ENCODE measurements at places on chromosomes 7 and 10.

DNA sequence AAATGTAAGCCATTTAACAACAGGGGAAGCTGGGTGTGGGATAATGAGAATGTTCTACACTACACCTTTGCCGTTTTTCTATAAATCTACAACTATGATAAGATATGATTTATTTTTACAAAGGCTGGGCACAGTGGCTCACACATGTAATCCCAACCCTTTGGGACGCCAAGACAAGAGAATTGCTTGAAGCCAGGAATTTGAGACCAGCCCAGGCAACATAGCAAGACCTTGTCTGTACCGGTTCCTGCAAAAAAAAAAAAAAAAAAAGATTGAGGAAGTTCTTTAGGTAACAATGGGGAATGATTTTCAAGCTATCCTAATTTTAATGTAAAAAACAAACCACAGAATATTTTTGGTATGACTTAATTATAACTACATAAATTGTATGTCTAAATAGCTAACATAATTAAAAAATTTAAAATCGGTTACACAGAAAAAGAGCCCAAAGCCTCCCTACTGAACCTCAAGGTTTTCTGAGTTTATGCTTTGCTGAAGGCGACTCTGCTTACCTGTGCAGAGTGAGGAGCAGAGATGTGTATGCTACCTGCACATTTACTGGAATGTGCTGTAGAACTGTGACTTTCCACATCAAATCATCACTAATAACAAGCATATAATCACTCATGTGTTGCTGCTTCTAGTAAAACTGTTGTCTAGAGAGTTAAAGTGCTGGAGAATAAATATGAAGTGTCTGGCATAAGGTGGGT, 163.4 kb downstream of the ATE1 start:
- no peak for DNase-seq

DNA sequence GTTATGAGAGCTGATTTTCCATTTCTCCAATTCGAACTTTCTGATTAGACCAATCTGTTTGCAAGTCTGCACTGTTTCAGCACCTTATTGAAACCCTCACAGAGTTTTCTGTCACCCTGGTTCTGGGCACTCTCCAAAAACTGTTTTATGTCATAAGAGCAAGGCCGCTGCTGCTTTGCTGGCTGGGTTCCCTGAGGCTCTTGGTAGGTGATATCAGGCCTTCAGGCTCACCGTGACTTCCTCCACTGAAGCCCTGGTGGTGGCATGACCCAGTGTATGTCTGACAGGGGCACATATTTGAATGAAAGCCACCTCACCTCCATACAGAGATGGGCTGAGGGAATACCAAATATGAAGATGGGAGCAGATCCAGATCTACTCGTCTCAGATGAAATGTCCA, 8.3 kb downstream of the RABGEF1 start:
- no peak for DNase-seq

GRCh38 chr10:107807836-107808235, 643.3 kb upstream of the SORCS1 start:
- DNase-seq: no peak

DNA sequence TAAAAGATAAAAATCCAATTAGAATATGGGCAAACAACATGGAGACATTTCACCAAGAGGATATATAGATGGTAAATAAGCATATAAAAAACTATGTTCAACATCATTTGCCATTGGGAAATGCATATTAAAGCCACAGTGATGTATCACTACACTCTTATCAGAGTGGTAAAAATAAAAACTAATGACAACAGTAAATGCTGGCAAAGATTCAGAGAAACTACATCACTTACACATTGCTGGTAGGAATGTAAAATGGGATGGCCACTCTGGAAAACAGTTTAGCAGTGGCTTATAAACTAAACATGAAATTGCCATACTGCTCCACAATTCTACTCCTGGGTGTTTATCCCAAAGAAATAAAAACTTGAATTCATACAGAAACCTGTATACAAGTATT, 59.2 kb downstream of the CROT start:
- peak; percentile 24 for DNase-seq

- DNase-seq: peak; percentile 8
Measured at GRCh38 chr7:155533827-155534690, 12.3 kb downstream of the CNPY1 start.

DNA sequence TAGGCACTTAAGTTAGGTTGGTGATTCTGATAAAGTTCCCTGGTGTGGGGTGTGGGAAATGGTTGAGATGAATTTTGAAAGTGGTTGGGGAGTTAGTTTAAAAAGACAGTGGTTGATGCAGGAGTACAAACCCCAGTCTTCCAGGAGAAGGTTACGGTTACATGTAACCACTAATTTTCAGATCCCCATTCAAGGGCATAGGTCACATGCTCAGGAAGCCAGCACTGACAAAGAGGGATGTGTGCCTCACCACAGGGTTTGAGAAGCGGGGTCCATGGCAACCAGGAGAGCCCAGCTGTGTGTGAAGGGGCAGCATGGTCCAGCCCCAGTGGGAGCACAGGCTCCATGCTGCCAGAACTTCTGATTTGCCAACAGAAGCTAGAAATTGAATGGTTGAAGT, 144.2 kb downstream of the MDFIC start:
- no peak for DNase-seq

GRCh38 chr10:75957314-75958120, 526.1 kb downstream of the LRMDA start:
- no peak for DNase-seq

GRCh38 chr7:1121886-1122831, 34.2 kb downstream of the GPER1 start:
- DNase-seq: no peak

DNA sequence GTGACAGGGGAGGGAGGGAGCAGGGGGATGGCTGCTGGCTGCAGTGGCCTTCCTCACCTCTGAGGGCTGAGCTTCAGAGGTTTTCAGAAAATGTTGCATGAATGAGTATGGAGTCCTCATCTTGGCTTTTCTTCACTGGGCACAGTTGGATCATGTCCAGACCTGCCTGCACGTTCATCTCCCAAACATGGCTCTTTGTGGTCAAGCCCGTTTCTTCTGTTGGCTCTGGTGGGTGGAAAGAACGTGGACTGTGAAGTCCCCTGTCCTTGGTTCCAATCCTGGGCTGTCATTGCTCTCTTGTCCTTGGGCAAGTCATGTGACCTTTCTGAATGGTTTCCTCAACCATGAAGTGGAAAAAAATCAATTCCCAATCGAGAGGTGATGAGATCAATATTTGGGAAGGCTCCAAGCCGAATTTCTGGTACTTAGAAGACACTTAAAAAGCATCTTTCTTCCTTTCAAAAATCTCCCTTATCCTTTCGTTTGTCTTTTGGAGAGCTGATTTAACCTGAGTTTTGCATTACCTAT, 34.5 kb downstream of the TSPAN14 start:
- DNase-seq: no peak

- DNase-seq: no peak
Measured at GRCh38 chr10:1360011-1360557, 303.9 kb downstream of the WDR37 start.

- no peak for DNase-seq
Measured at GRCh38 chr7:46738796-46739195, 817.7 kb upstream of the IGFBP3 start.

DNA sequence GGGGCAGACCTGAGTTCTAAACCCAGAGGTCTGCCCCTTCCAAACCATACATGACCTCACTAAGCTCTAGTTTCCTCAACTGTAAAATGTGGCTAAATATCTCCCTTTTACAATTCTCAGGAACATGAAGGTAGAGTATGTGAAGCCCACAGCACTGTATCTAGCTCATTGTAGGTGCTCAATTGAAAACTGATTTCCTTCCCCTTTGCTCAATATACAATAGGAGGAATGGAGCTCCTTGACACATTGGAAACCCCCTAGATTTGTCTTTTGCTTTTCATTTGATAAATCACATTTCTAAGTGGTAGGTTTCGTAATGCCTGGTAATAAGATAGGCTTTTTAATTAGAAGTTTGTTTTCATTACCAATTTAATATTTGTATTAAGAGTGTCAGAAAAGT, 153.3 kb downstream of the ARID5B start:
- peak; percentile 26 for DNase-seq

- no peak for DNase-seq
Measured at GRCh38 chr7:66643395-66643794, 14.7 kb downstream of the KCTD7 start.

DNA sequence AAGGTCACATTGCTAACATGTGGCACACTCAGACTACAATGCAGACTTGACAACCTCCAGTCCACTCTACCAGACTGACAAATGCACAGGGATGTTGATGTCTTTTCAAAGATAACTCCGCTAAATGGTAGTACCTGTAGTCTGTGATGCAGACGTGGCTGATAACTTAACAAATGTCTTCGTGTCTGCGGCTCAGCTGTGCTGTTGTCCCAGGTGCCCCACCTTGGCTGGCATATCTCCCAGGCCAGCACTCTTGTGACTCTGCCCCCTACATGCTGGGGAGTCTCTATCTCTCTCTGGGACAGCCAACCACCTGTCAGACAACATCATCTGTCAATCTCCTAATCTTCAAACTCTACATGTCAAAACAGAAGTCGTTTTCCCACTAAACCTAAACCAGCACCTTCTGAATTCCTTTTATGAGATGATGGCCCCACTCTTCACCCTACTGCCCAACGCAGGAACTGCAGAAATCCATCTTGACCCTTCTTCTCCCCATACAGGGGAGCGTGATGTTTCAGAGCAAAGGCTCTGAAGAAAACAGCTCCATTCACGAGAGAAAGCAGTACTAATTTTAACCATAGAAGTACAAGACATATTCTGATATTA, 156.4 kb downstream of the USP6NL start:
- DNase-seq: no peak

DNA sequence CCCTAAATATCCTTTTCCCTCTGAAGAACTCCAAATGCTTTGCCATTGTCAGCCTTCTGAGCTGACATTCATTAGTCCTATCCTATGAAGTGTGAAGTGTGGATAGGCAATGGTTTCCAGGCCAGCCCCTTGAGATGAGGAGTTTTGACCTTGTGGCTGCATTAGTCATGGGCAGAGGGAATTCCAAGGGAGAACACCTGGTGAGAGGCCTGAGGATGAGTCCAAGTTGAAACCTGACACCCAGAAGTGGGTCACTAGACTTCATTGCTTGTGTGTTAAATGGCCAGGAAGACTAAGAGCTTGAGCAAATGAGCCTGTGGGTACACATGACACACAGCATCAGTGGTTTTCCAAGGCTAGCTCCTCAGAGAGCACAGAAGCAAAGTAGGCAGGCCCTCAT, 260.8 kb downstream of the SKAP2 start:
- no peak for DNase-seq

DNA sequence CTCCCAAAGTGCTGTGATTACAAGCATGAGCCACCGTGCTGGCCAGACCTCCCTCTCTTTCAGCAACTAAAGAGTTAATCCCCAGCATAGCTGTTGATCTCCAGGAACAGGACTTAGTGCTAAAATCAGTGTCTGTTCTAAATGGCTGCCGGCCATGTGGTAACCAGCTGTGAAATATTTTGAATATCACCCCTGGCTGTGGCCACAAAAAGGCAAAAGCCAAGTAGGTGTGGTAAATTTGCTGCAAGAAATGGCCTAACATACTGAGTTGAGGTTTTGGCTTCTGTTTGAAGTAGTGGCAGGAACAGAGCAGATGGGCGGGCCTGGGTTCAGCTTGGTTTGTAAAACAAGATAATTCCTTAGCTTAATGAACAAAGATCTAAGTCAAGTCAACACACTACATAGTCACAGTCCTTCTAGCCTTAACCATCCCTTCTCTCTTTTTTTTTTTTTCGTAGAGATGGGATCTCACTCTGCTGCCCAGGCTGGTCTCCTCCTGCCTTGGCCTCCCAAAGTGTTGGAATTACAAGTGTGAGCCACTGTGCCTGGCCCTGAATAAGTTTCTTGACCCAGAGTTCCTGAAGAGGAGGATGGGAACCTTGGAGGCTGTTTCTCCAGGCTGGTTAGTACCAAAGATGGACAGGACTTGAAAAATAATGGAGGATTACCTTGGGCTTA, 22.7 kb upstream of the AGFG2 start:
- peak; percentile 84 for DNase-seq

DNA sequence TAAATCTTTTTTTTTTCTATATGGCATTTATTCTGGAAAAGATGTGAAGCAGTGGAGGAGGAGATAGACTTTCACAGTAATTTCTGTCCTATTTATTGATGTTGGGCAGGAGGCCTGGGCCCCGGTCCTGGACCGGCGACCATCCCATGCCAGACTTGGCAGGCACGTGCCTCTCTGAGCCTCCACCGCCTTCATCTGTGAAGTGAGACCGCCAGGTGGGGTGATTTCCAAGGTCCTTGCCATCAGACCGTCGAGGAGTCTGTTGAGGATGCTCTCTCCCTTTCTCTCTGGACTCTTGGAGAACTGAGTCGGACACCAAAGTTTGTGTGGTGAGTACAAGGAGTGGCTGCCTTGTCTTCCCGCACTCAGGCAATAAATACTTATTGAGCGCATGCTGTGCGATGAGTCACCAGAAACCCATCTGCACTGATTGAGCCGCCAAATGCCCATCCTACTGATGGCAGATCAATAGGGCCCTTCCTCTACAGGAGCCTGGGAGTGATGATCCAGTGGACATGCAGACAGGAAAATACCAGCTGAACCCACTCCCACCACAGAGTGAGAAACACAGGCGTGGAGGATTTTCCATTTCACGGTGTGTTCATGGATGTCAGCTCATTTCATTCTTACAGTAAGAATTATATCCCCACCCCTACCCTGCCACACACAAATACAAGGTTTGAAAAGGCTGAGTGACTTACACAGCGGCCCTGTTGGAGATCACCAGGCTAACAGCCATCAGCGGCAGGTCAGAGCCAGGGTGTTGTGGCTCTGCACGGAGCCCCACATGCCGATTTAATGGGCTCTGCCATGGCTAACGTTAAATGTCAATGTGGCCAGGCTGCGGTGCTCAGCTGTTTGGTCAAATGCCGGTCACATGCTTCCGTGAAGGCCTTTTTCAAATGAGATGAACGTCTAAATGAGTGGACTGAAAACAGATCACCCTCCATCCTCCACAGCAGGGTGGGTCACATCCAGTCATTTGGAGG, 11.5 kb upstream of the PRKAG2 start:
- no peak for DNase-seq

- no peak for DNase-seq
Measured at GRCh38 chr7:57404967-57405421, 45.0 kb upstream of the ZNF716 start.

DNA sequence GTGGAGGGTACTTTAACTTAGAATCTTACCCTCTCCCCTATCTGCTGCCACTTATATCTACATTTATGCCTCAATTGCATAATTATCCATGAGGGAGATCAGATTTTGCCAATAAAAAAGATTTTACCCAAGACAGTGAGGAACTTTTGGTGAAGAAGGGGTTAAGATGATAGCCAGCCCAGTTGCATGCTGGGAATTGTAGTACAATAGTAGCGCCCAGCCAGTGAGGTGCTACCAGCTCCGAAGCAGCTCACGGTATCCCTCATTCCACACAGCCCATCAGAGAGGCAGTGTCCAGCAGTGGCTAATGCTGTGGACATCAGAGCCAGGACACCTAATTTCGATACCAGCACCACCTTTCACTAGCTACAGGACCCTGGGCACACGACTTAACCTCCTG, 5.9 kb upstream of the LGI1 start:
- DNase-seq: peak; percentile 18

DNA sequence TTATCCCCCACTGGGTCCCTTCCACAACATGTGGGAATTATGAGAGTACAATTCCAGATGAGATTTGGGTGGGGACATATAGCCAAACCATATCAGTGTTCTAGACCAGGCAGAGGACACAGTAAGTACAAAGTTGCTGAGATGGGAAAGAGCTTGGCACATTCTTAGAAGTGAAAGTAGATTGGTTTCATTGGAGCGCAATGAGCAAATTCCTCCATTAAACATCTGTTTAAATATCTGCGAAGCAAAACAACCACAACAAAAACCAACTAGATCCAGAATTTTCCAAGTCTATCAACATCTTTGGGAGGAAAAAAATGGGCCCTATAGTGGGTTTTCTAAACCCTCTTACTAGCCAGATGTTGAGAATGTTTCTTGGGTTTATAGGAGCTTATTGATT, 80.0 kb upstream of the STEAP1B start:
- no peak for DNase-seq

All from fibroblast of pulmonary artery (primary cell).